ENCODE measurements at places on chromosomes 5 and 9. TPM values are rescaled to one million over a fixed set of nuclear protein-coding genes. Genes with fewer than 3 reads are reported as not detected.
A peak's percentile ranks its signal among the peaks of the same experiment; 100 is the strongest.

Gene DMRT2
- total RNA-seq, result not detected

- DNase-seq, result no peak
Measured at GRCh38 chr5:132608107-132608506, 49.9 kb upstream of the IL13 start.

DNA sequence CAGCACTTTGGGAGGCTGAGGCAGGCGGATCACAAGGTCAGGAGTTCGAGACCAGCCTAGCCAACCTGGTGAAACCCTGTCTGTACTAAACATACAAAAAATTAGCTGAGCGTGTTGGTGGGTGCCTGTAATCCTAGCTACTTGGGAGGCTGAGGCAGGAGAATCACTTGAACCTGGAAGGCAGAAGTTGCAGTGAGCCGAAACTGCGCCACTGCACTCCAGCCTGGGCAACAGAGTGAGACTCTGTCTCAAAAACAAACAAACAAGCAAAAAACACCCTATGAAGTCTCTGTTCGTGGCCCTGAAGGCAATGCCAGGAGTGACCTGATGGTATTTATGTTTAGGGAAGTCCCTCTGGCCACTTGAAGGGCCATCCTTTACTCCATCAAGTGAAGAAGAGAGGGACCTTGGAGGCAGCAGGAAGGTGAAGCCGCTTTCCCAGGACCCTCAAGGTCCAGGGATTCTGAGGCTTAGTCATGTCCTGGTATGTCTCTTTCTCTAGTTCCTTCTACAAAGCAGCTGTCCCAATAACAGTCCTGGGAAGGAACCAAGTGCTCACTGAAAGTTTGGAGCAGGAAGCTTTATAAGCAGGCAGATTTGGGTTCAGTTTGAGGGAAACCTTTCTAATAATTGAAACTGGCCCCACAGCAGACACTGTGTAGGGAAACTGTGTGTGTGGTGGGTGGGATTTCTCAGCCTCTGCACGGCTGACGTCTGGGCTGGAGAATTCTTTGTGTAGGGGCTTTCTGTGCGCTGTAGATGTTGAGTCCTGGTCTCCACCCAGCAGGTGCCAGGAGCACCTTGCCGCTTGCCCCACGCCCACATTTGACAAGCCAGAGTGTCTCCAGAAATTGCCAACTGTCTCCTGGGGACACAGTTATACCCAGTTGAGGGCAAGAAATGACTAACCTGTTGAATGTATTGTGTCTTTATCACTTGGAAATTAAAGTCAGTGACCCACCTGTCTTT, 12.5 kb downstream of the PHF2 start:
- no peak for DNase-seq

DNA sequence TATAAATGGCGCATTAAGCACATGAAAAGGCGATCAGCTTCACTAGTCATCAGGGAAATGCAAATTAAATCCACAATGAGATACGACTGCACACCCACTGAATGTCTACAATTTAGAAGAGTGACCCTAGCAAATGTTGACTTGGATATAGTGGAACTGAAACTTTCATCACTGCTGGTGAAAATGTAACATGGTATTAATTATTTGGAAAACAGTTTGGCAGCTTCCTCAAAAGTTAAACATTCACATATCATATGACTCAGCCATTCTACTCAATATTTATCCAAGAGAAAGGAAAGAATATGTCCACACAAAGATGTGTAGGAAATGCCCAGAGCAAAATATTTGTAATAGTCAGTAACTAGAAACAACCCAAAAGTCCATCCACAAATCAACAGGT, 146.5 kb downstream of the LPAR1 start:
- no peak for DNase-seq

GRCh38 chr5:94094793-94095441, 353.5 kb upstream of the POU5F2 start:
- no peak for DNase-seq

DNA sequence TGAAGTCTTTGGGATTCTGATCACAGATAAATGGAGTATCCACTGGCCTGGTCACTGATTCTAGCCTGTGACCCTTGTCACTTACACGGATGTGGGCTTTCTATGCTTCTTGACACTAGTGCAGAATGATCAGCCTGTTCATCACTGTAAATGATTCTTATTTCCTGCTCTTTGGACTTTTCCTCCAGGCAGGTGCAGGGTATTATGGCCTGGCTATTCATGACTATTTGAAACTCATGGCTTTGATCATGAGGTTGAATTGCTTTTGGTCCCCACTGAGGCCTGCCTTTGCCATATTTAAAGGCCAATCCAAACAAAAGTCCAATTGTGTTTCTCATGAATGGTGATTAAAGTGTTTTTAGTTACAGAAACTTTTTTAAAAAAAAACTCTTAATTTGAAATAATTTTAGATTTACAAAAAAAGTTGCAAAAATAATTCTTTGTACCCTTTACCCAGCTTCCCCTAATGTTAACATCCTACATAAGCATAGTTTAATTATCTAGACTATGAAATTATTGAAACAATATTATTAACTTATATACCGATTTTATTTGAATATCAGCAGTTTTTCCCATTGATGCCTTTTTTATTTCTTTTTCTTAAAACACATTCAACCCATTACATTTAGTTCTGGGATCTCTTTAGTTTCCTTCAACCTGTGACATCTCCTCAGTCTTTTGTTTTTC, 68.1 kb downstream of the GALNT10 start:
- no peak for DNase-seq

- no peak for DNase-seq
Measured at GRCh38 chr5:147460380-147460779, 49.5 kb downstream of the DPYSL3 start.

DNA sequence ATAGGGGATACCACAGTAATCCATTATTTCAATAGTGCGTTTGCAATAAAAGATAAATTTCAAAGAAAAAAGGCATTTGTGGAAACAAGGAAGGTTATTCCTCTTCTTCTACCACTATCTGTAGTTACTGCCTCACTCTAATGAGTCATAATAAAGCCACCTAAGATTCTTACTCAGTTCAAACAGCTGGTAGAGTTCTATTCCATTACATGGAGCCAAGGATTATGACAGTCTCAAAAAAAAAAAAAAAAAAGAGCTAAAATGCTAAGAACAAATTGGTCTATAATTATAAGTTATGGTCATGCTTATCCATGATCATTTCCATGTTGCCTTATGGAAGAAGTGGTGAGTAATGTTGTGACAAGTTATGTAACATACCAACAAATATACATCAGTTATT, 46.3 kb downstream of the DENND1A start:
- no peak for DNase-seq

GRCh38 chr9:26520141-26520540, 372.5 kb downstream of the CAAP1 start:
- DNase-seq, result no peak

- DNase-seq, result peak; percentile 48
Measured at GRCh38 chr9:127567730-127568617, 44.1 kb upstream of the STXBP1 start.

All from left cardiac atrium (tissue), 4 donors.